Stimulated activated CD4-positive, alpha-beta T cell treated with anti-CD3 and anti-CD28 coated beads, Interleukin-12 subunit alpha, Interleukin-12 subunit beta, amount 100 ng/mL, for 4 hours (primary cell): ENCODE measurements at places on chromosomes 3 and 15.

DNA sequence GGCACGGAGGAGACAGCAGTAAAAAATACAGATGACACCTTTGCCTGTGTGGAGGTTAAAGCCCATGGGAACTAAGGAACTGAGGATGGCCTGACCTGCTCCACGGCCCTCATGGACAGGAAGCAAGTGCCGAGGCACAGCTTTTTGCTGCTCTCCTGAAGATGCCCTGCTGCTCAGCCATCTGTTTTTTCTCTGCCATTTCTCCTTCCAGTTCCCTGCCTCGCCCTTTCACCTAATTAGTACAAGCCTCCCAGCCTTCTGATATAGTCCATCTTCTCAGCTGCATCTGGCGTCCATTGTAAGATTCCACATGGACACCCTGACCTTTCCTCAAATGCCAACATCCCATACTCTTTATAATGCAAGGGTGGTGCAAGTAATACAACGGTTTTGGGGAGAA is 11.8 kb upstream of the CXCR6 start:
- DNase-seq: no peak

- no peak for DNase-seq
Observed at GRCh38 chr3:56421205-56421604, 47.1 kb downstream of the ERC2 start.

- no peak for DNase-seq
Observed at GRCh38 chr3:5317557-5317956, 130.1 kb downstream of the EDEM1 start.

GRCh38 chr3:52361898-52362297 is 45.8 kb downstream of the DNAH1 start:
- no peak for DNase-seq

DNA sequence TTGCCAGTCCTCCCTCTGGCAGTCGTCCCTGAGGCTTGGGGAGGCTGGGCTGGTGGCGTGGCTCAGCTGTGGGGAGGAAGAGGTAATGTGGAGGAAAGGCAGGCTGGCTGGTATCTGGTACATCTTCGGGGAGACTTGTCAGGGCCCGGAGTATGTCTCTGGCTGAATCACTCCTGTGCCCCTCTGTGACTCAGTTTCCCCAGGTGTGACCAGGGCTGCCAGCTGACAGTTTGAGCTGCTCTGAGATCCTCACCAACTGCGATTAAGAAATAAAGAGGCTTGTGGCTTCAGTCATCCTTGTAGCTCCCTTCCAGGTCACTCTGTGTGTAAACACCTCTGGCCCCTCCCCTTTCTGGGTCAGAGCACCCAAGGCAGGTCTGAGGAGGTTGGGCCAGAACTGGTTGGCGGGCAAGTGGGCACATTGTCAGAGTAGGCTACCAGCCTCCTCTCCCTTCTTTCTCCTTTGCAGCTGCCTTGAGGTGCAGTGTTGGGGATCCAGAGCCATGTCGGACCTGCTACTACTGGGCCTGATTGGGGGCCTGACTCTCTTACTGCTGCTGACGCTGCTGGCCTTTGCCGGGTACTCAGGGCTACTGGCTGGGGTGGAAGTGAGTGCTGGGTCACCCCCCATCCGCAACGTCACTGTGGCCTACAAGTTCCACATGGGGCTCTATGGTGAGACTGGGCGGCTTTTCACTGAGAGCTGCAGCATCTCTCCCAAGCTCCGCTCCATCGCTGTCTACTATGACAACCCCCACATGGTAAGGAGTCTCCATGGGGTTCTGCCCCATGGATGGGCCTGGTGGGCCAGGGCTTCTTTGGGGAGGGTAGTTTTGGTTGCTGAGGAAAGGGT is 3.0 kb downstream of the TEX264 start:
- DNase-seq: no peak

DNA sequence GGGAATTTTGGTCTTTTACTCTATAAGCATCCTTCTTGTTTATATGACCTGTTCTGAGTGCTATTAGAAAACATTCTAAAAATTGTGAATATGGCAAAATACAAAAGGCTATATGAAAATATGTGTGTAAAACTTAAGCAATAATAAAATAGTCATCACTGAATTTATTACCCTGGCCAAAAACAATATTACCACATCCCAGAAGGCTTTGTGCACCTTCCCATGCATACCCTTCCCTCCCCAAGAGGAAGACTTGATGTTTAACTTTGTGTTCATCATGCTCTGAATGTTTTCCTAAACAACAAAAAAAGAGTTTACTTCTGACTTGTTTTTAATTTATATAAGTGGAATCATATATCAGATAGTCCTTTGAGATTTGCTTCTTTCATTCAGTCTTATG is 155.1 kb upstream of the TNIK start:
- no peak for DNase-seq

DNA sequence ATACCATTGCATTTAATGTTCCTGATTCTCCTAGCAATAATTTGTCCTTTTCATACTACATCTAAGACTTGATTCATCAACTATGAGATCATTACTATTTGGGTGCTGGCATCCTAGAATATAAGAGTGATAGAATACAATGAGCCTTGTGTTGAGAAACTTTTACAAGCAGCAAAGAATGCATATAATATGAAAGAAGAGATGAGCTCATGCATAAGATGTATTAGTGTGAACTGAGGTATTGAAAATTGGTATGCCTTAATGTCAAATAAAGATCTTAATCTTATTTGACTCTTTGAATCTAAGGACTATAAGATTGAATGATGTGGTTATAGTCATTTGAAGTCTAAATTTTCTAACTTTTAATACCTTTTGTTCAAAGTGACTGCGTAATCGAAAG is 220.0 kb upstream of the ARHGEF26 start:
- DNase-seq: no peak
